SIG-M5 (cell line): ENCODE measurements at places on chromosomes 3 and 15.

DNA sequence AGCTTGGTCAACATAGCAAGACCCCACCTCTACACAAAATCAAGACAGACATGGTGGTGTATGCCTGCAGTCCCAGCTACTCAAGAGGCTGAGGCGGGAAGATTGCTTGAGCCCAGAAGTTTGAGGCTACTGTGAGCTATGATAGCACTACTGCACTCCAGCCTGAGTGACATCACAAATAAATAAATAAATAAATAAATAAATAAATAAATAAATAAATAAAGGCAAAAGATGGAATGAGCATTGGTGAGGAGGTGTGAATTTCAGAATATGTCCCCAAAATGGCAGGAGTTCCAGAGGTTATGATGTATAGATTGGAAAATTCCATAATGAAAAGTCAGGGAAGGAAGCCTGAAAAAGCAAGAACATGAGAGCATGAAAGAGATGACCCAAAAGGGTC lies 249.9 kb downstream of the MEX3B start:
- no peak for DNase-seq

GRCh38 chr15:44381236-44381635 lies 46.2 kb upstream of the CTDSPL2 start:
- no peak for DNase-seq

DNA sequence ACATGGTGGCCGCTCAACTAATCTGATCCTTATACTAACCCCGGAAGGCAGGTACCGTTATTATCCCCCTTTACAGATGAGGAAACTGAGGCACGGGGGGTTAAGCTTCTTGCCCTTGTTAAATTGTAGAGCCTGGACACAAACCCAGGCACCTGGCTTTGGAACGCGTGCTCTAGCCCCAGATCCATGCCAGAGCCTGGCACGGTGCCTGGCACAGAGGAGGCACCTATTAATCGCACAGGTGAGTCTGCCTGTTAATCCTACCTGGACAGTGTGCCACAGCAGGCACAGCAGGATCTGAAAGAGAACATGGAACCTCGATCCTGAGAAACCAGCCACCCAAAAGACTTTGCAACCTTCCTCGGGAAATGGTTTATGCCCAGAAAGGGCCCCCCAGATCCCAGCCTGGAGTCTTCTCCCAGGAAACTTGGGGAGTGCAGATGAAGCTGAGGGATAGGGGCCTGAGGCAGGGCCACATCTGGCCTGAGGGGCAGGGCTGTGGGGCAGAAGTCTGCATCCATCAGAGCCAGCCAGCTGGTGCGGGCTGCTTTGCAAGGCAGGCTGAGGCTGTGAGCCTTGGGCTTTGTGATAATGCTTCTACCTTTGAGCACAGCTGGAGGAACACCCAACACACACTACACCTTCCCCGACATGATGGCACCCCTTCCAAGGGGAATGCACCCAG lies 55.3 kb upstream of the SLC6A1 start:
- no peak for DNase-seq

GRCh38 chr3:166993015-166993630 lies 387.0 kb downstream of the ZBBX start:
- no peak for DNase-seq

GRCh38 chr15:59247364-59247763 lies 40.7 kb downstream of the LDHAL6B start:
- DNase-seq: no peak

GRCh38 chr3:100517276-100517675 lies 24.9 kb downstream of the TMEM45A start:
- DNase-seq: no peak

DNA sequence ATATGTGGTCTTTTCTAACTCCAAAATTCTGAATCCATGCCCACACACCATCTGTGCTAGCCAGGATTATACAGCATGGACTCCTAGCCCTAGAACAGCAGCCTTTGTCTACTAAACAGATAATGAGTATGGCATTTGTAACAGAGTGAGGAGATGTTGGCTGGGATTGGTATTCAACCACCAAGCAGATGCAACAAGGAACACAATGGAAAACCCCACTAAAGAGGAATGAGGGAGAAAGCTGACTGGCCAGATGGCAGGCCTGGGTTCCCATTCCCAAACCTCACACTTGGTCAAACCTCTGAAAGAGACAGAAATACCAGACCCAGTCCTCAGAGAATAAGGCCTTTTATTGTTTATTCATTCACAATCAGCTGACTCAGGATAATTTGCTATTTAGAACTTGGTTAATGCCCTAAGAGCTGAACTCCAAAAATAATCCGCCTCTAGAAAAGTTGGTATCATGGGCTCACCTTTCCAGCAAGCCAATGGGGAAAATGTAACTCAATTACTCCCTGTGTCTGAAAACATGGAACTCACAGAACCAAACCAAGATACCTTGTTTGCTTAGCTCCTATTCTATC lies 145.6 kb downstream of the LRRC3B start:
- DNase-seq: no peak

DNA sequence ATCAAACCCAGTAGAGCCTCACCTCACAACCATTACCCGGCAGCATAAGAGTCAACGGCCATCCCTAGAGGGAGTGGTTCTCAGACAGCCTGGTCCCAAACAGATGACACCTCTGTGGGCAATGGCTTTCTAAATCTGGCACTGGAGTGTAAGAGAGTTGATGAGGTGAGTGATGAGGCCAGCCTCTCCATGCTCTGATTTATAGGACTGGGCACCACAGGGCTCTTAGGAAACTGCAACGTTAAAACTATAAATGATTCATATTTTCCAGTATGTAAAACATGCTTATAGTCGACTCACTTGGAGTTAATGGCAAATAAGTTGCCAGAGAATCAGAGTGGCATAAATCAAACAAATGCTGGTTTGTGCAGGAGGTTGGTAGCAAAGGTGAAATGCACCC lies 187.7 kb downstream of the GREM1 start:
- DNase-seq: no peak

DNA sequence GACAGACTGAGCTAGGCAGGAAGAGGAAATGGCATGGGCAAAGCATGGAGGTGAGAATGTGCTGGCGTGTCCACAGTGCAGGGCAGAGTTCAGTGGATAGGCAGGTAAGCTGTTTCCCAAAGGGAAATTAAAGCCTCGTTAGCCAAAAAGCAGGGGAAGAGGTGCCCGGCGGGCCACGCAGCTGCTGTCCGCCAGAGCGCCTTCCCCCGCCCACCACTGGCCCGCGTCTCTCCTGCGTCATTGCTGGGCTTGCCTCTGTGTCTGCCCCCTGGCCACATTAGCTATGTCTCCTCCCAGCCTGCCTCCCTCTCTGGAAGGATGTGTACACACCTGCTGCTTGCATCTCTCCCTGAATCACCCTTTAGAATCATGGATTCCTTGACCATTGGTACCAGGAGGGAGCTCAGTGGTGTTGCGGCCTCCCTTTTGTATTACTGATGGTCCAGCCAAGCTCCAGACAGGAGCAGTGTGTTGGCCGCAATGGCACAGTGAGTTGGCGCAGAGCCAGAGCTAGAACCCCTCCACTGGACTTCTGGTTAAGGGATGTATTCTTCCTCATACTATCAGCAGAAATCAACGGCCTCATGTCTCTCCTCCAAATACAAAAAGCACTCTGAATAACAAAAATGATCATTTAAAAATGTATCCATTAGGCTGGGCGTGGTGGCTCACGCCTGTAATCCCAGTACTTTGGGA lies 26.6 kb downstream of the SLC28A1 start:
- no peak for DNase-seq

DNA sequence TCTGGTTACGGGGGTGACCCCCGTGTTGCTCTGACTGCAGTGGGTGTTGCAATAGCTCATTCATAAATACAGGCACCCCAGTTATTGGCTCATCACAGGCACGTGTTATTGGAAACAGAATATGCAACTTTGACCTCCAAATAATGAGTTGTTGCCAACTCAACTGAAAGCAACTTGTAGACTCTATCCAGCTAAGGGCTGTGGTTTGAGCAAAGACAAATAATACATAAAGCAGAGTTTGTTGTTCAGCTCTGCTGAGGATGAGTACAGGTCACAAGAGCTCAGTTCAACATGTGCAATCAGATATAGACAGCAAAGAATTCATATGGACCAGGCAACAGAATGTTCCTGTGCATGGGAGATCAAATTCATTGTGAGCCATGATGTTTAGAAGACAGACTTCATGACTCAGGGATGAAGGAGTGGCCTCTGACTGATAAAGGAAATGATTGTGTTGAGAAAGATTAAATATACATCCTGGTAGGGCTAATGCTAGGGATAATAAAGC lies 87.6 kb upstream of the LRIG1 start:
- DNase-seq: no peak

DNA sequence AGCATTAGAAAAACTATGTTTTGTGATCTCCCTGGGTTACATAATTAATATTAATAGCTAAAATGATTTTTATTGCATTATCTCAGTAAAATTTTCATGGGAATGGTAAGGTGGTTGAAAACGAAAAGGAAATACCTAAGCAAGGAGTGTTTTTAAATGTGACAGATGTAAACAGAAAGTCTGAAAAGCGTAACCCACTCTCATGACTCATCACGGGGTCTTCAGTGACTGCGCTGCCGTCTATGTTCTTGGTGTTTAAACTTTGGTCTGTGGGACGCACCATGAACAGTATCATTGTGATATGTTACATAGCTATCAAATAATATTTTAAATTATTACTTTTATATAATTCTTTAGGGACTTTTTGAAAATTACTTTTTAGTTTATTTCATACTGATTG lies 19.8 kb downstream of the LRCH3 start:
- DNase-seq: no peak

- no peak for DNase-seq
Observed at GRCh38 chr3:73361591-73361990, 263.1 kb downstream of the PDZRN3 start.

DNA sequence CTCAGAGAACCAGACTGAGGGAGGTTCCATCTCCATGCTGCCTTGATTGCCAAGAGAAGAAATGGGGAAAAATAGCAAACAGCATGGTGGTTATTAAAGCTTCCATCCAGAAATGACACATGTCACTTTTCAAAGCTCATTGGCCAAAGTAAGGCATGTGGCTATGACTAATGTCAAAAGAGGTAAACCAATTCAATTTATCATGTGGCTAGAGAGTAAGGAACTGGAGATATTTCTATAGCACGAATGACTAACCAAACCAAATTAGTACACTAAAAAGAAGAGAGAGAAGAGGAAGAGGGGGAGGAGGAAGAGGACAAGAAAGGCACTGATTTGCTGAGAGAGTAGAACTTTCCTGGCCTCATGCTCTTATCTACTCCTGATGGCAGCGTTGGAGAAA lies 115.2 kb upstream of the SLC6A11 start:
- no peak for DNase-seq

- DNase-seq: no peak
Observed at GRCh38 chr3:59234884-59235633, 185.2 kb upstream of the CFAP20DC start.

- DNase-seq: no peak
Observed at GRCh38 chr15:83322061-83322460, 37.6 kb upstream of the BNC1 start.

GRCh38 chr15:67030036-67030762 lies 35.2 kb upstream of the SMAD3 start:
- no peak for DNase-seq

GRCh38 chr3:78116874-78117273 lies 1077.0 kb downstream of the ROBO2 start:
- DNase-seq: no peak

DNA sequence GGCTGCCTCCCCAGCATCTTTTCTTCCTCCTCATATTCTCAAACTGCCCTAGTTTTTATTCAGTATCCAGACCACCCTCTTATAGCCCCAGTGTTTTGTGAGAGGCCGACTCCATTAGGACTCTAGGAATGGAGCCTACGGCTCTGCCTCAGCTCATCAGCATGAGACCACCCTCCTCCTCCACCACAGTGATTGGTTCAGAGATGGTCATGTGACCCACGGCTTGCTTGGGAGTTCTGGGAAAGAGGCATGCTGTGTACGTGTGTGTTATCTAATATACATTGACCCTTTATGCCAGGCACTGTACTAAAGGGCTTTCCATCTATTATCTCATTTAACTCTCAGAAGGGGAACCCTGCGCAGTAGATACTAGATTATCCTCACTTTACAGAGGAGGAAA lies 17.8 kb upstream of the CMTM7 start:
- DNase-seq: no peak

- DNase-seq: no peak
Observed at GRCh38 chr3:181713280-181713647, 1.5 kb downstream of the SOX2 start.

- no peak for DNase-seq
Observed at GRCh38 chr3:117404730-117405129, 695.2 kb downstream of the TUSC7 start.

- DNase-seq: no peak
Observed at GRCh38 chr15:78909791-78910228, 35.0 kb downstream of the CTSH start.

- no peak for DNase-seq
Observed at GRCh38 chr15:98875309-98875708, 132.3 kb downstream of the PGPEP1L start.

- no peak for DNase-seq
Observed at GRCh38 chr15:60905587-60905986, 323.5 kb downstream of the RORA start.

DNA sequence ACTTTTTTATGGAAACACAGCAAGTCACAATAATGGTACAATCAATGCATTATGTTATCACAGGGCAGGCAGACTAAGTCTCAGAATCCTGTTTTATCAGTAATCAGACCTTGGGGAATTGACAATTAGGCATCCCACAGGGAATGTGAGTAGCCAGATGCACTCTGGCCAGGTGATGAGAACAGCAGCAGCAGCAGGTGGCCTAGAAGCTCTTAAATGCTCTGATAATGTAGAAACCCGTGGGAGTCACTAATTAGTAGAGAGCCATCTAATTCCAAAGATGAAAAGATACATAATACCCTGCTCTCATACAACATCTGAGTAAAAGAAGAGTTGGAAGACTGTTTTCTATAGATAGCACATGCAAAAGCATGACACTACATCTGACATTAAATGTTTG lies 12.6 kb downstream of the CEP152 start:
- no peak for DNase-seq

GRCh38 chr3:175590745-175591144 lies 731.6 kb downstream of the NAALADL2 start:
- DNase-seq: no peak

DNA sequence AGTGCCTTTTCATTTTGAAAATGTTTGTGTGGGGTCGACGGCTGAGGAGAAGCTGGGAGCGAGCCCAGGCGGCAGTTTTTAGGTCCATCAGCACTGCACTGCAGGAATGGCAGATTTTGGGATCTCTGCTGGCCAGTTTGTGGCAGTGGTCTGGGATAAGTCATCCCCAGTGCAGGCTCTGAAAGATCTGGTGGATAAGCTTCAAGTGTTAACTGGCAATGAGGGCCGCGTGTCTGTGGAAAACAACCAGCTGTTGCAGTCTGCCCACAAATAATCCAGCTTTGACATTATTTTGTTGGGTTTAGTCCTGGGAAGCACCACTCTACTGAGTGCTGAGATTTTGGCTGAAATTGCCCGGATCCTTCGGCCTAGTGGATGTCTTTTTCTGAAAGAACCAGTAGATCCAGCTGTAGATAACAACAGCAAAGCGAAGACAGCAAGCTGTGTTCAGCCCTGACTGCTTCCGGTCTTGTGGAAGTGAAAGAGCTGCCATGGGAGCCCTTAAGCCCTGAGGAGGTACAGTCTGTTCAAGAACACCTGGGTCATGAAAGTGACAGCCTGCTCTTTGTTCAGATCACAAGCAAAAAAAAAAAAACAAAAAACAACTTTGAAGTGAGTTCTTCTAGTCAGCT lies 13.1 kb upstream of the ANP32A start:
- no peak for DNase-seq
